Heart left ventricle (tissue), 16 donors: ENCODE measurements at places on chromosomes 4 and X.

DNA sequence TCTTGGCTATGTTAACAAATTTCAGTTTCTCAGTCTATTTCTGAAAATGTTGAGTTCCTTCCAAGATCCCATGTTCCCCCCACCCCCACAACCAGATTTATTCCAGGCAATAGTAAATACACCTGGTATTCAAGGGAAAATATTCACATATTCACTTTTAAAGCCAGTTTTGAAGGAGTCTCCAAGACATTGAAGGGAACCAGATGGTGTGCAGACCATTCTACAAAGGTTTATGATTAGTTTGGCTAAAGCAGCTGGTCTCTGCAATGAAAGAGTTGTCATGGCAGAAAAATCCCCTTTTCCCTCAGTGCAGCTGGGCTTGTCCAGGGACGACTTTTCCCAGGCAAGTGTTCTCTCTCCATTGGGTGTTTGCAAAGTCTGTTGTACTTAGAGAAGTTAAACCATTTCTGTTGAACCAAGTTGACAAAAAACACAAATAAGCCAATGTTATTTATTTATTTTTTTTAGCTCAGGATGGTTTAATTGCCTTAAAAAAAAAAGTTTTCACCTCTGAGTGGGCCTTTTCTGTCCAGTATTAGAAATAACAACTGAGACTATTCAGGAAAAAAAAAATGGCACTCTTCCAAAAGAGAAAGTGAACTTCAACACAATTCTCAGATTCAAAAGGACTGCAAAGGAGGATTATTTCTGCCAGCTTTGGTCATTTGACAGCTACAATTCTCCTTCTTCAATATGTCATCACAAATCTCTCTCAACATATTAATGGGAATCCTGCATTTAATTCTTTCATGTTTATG is 410.6 kb downstream of the IL1RAPL1 start:
- peak; percentile 16 for DNase-seq

DNA sequence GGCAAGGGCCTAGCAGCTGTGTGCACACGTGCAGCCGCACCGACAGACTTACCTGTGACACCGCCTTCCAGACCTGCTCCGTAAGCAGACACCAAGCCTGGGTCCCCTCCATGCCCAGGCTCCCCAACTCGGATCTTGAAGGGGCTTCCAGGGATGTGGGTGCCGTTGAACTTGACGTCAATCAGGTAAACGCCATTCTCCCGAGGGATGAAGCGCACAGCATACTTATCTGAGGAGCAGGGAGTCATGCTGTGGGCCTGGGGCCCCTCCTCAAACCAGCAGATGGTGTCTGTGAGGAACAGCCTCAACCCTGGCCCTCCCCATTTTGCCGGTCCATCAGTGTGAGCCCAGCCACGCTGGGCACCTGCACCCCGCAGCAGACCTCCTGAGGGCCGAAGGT is 24.5 kb downstream of the FLNA start:
- no peak for DNase-seq

DNA sequence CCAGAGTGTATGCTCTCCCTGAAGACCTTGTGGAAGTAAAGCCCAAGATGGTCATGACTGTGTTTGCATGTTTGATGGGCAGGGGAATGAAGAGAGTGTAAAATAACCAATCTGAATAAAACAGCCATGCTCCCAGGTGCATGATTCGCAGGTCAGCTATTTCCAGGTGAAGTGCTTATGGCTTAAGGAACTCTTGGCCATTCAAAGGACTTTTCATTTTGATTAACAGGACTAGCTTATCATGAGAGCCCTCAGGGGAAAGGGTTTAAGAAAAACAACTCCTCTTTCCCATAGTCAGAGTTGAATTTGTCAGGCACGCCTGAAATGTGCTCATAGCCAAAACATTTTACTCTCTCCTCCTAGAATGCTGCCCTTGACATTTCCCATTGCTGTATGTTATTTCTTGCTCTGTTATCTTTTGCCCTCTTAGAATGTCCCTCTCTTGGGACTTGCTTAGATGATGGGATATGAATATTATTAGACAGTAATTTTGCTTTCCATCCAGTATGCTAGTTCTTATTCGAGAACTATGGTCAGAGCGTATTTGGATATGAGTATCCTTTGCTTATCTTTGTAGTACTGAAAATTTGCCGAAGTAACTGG is 88.6 kb downstream of the PLS3 start:
- no peak for DNase-seq

DNA sequence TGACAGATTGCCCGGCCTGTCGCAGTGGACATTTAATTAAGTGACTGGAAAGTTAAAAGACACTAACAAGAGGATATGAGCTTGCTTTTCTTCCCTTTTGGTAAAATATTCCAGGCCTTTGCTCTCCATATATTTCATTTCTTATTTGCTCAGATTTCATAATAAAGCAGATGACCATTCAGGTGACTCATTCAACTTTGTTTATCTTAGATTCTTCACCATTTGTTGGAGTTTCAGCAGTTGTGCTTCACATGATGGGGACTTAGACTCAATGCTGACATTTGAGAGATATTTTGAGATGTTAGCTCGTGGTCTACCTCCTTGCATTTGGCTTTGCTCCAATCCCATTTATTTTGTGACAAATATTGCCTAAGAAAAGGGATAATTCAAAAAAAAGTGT is 312.2 kb downstream of the ARHGAP24 start:
- DNase-seq: no peak

DNA sequence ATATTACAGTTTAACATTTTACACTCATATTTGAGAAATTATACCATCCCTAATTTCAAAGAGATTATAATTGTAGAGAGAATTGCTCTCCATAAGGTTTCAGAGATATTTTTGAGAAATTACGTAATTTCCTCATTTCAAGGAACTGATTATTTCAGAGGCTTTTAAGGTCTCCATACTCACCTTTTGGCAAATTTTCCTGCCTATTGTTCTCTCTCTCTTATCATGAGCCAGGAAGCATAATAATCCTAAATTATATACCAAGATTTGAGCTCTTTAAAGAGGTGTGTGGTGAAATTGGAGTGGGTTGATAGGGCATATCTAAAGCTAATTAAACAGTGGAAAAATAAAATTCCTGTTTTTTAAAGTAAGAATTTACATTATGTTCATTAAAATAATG is 248.9 kb upstream of the FTHL17 start:
- DNase-seq: no peak

GRCh38 chr4:117968606-117969005 is 65.7 kb upstream of the NDST3 start:
- DNase-seq: no peak

GRCh38 chr4:1012034-1012739 is 761 bp downstream of the FGFRL1 start:
- no peak for DNase-seq

DNA sequence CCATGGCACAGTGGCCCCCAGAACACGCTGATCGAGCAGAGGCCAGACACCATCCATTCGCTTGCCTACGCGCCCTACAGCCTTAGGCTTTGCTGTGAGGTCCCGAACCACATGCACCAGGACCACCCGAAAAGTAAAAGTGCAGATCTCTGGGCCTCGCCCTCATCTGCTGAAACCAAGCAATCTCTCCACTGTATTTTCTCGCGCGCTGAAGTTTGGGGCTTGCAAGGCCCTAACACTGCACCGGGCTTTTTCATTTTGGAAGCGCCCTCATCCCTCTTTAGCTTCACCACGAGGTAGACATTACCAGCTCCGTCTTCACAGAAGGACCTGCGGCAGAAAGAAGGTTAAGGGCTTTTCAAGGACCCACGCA is 21.2 kb downstream of the NKX3-2 start:
- no peak for DNase-seq

DNA sequence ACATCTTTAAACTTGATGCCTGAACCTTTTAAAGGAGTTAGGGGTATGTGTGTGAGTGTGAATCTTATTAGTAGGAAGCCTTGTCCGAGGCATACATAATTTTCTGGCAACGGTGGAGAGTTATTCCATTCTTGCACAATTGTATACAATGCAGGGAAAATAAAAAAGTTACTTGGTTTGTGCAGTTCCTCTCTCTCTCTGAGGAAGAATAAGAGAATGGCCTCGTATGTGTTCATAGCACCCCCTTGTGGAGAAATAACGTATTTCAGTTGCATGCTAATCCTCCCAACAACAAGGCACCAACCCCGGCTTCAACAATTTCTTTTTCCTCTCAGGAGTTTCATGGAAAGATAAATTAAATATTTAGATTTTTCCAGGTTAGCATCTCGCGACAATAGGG is 33.7 kb upstream of the FGF13 start:
- no peak for DNase-seq

DNA sequence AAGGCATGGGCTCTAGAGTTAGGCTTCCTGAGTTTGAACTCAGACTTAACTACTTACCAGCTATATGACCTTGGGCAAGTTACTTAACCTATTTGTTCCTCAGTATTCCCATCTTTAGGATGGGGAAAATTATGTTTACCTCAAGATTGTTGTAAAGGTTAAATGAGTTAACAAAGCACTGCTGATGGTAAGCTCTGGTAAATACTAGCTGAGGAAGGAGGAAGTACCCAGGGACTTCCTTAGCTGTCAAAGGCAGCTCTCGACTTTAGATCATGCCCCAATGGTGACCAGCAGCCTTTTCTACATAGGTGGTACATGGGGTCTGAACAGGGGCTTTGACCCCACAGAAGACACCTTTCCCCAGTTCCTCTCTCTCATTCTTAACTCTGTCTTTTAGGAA is 20.1 kb downstream of the ATP7A start:
- no peak for DNase-seq

DNA sequence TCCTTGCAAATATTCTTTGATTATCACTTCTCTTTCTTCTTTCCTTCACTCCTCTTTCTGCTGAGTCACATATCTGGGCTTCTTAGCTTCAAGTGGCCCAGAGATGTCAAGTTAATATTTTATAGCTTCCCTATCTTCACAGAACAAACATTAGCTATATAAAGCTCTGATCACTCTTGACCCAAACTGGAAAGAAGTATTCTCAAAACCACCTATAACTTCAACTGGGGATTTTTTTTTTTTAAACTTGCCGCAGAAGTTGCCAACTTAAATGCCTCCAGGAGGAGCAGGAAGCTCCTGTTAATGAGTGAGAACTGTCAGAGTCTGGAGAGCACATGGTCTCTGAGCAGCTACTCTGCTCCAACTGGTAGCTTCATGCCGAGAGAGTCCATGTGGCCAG is 233.3 kb upstream of the EDNRA start:
- no peak for DNase-seq

DNA sequence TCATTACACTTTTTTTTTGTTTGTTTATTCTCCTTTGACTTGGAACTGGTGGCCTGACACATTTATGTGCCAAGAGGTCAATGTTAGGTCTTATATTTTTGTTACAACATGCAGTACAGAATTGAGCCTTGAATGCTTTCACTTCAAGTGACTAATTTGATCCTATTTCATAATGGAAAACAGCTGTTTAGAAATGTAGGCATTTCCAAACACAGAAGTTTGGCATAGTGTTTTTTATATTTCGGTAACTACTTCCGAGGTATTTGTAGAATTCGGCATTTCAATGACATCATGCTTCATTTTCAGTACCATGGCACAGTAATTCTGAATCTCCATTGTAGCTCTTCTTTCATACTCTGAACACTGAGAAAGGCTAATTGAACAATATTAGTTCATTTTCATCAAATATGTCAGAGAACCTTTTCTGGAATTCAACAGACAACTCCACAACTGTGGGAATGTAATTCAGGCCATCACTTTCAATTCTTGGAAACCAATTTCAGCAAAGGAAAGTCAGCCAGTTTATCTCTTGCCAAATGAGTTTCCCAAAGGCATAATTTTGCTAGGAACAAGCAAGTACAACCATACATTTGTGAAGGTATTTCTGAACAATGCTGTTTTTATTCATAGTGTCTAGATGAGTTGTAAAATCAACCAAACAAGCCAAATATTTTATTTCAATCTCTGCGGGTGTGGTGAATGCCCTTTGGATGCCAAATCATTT is 11.4 kb downstream of the FAM120C start:
- no peak for DNase-seq

DNA sequence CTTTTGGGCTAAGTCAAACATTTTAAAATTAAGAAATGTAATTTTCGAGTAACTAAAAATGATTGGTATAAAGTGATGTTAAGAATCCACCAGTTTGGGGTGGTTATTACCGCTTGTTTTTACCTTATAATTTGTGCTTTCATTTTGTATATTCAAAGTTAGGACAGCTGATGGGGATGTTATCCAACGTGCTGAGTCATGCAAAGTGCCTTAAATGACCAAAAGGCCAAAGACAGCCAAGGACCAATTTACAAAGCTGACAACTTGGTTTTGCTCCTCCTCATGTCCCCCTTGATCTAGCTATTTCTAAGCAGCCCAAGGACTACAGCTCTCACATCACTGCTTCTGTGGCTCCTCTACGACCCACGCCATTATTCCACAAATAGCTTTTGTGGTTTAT is 181.4 kb upstream of the PCDH7 start:
- DNase-seq: no peak

DNA sequence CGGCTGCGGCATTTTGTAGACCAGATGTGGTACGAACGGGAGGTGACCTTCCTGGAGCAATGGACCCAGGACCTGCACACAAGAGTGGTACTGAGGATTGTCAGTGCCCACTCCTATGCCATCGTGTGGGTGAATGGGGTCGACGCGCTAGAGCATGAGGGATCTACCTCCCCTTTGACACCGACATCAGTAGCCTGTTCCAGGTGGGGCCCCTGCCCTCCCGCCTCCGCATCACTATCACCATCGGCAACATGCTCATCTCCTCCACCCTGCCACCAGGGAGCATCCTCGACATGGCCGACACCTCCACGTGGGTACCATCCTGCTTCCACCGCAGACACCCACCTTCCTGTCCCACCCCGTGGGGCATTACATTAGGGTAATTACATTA is 46.2 kb downstream of the SMARCA5 start:
- no peak for DNase-seq

DNA sequence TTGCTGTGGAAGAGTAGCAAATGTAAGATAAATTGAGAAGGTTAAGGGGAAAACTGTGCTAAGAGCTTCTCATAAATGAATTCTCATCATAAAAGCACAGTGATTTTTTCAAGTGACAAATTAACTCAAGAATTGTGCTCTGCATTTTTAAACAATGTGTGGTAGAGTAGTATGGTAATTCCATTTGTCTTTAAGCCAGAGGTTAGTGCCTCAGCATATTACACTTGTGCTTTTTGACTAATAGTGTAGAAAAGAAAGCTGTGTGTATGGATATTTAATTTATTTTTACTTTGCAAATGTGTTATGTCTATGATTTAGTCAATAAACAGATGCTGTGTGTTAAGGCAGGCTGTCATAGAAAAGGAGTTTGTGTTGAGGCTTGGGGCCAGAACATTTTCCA is 61.0 kb downstream of the FHIP1A start:
- no peak for DNase-seq

GRCh38 chr4:76736414-76736813 is 161.5 kb downstream of the SOWAHB start:
- DNase-seq: no peak

GRCh38 chr4:54447304-54447703 is 210.5 kb upstream of the KIT start:
- no peak for DNase-seq
